ENCODE measurements at places on chromosomes 11 and 22.

GRCh38 chr11:109424901-109425300, 2.9 kb downstream of the C11orf87 start:
- no peak for DNase-seq

DNA sequence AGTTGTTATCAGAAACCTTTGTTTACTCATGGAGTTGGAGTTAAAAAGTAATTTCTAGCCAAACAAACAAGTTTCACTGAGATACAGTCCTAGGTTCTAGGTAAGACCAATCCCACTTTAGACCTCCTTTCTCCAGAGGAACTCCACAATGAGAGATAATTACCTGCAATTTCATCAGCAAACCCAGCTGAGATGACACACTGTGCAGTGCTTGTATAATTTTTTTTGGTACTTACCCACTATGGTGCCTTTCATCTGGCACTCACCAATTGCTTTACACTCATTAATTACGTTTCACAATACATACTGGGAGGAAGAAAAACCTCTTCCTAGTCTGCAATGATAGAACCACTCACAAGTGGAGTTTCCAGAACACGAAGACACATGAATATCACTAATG, 1.8 kb upstream of the MUC15 start:
- DNase-seq = no peak

- no peak for DNase-seq
These were observed 15.9 kb downstream of the SMIM38 start for GRCh38 chr11:69171476-69172240.

DNA sequence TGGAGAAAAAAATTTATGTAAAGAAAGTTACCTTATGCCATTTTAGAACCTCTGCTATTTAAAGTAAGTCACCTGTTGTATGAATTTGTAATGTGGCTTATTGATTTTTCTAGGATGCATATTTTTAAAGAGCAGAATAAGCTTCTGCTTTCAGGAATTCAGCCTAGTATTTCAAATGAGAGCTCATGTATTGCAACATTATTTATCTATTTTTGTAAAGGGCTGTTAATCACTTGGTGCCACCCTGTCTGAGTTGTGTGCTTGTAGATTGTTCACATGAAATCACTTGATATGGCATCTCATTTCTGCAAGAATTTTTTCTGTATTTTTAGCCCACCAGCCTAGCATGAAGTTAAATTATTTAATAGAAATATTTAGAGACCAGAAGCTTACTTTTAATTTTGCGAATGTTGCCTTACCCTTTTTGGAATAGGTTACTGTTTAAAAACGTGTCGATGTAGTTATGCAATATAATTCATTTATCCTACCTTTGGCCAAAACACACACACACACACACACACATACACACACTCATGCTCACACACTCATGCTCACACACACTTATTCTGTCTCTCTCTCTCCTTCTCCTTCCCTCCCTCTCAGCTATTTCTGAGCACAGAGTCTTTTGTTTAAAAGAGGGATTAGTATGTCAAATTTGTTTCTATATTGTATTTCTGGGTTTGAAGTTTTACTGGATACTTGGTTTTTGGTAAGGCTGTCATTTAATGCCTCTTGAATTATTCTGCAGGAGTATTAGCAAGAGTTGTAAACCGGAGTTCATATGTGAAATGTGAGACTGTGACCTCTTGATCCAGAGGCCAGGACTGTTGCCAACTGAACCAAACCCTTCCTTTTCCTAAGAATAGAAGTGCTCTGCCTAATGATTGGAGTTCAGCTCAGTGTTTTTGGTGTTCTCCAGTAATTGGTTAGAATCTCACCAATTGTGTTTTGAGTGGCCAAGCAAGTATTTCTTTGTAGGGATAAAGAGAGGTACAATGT, 34.4 kb downstream of the YAP1 start:
- DNase-seq = no peak

DNA sequence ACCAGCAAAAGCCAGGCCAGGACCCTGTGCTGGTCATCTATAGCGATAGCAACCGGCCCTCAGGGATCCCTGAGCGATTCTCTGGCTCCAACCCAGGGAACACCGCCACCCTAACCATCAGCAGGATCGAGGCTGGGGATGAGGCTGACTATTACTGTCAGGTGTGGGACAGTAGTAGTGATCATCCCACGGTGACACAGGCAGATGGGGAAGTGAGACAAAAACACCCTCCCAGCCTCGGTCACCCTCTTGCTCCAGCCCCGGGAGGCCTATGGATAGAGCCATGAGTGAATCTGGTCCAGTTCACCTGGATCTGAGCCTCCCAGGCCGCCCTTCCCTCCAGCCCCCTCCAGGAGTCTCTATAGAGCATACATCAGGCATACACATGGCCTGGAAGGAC, 115.2 kb upstream of the IGLL5 start:
- DNase-seq = no peak

DNA sequence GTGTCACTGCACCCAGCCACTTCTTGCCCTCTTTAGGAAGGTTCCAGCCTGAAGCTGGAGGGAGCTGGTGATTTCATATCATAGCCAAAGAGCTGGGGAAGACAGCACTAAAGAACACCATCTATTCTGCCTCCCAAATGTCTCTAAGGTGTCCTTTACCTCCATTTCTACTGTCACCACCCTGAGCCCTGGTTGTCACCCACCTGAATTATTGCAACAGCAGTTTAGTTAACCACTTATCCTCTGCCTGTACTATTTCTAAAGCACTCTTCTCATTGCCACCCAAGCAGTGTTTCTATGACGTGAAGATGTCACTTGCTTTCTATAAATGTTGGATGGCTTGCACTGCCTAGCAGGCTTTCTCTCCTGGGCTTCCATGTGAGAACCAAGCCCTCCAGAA, 69.4 kb upstream of the EED start:
- no peak for DNase-seq

DNA sequence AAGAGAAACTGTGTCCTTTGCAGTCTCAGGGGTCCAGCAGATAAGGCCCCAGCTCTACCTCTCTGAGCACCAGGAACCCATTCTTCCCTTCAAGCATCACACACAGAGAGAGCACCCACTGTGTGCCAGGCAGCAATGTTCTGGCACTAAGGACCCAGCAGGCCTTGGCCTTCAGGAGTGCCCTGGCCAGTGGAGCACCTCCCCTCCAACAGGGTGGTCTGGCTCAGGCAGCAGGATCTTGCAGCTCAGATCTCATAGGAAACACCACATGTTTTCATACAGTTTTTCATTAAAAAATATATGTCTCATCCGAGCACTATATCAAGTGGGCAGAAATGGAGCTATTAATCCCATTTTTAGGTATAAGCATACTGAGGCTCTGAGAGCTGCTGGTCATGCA, 410.6 kb downstream of the SOX6 start:
- DNase-seq = no peak

GRCh38 chr22:23911318-23911980, 17.3 kb downstream of the MIF start:
- no peak for DNase-seq

GRCh38 chr11:108796551-108796950, 131.7 kb downstream of the DDX10 start:
- DNase-seq = no peak

- DNase-seq = no peak
These were observed at the start of gene ELF5 for GRCh38 chr11:34513682-34514449. TSS of gene ELF5 (minus strand) at chr11:34513794. CDS start at chr11:34505749, 8,045 bp downstream.

DNA sequence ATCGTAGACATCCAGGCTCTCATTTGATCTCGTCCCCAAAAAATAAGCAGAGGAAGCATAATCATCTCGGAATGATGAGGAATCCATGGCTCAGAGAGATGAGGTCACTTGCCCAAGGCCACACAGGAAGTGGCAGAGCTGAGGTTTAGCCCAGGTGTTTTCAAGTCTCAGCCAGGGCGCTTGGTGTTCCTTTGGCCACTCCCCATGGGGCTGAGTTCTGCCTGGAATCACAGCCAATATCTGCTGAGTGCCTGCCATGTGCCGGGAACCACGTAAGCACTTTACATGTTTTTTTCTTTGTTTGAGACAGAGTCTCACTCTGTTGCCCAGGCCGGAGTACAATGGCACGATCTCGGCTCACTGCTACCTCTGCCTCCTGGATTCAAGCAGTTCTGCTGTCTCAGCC, 29.5 kb upstream of the MYH9 start:
- no peak for DNase-seq

DNA sequence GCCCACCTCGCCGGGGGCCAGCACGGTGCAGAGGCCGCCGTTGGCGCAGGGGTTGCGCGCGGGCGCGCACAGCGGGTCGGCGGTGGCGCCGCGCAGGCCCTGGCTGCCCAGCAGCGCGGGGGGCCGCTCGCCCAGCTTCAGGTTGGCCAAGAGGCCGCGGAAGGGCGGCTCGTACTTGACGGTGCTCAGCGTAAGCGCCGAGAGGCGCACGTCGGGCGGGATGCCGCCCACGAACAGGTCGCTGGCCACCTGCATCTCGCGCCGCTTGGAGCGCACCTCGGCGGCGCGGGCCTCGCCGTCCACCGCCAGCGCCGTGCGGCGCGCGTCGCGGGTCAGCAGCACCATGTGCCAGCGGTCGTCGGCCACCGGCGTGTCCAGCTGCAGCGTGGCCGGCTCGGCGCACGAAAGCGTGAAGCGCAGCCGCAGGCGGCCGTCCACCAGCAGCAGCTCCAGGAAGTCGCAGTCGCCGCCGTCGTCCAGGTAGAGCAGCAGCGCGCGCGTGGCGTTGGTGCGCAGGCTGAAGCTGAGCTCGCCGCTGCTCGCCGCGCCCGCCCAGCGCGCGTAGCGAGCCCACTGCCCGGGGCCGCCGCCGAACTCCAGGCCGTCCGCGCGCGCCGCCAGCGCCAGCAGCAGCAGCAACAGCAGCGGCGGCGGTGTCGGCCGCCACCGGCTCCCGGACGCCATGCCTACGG, 9.8 kb downstream of the NRXN2 start:
- DNase-seq = no peak

- no peak for DNase-seq
These were observed 41.8 kb upstream of the BARX2 start for GRCh38 chr11:129333873-129334272.

GRCh38 chr11:122337241-122337640, 221.2 kb upstream of the BLID start:
- no peak for DNase-seq

DNA sequence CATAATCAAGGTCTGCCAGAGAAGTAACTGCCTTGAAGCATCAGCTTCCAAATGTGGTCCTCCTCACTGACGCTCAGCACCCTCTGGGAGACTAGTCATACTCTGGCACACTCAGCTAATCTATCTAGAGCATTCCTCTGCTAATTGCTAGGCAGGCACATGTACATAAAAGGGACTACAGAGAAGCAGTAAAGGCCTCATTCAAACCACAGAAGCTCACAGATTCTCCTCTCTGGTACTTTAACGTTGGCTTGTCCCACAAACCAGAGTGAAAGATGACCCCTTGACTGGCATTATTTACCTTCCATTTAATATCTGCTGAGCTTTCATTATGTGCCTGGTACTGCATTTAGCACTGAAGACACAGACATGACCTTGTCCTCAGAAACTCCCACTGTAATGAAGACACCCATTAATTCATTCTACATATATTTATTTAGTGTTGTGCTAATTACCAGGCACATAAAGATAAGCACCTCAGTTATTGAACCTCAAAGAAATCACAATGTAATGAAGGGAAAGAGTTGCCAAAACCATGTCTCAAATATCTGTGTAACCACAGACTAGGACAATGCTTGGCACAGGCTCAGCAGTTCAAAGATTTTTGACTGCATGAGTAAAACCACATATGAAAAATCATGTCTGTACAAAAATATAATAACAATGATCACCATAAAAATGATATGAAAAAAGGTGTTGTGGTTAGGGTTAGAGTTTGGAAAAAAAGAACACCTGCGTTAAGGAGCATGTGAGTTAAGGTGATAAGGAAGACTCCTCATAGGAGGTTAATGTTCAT, 550.4 kb downstream of the DLG2 start:
- no peak for DNase-seq

DNA sequence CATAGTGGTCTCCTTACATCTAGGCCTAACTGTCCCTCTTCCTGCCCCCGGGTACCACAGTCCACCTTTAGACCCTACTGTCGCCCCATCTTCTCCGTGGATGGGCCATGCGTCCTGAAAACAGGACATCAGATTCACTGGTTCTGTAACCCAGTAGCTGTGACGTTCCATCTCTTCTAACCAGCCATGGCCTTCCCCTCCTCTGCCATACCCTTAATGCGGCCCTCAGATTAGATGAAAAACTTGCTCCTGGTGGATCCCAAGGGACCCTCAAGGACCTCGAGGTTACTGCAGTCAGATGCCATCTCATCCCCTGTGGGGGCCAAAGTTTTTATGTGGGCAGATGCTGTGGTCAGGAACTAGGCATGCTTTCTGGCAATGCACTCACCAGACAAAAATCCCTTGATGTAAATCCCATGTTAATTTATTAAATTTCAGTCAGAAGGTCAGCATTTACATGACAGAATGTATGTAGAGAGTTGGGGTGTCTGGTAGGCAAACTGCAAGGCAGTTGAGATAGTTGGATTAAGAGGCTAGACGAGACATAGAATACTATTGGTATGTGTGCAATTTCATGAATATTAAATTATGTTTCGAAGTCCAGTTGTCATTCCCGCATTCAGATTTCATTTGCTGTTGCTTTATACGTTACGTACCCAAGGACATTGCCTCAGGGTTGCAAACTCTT, 64.3 kb downstream of the WNT11 start:
- no peak for DNase-seq

GRCh38 chr11:15471895-15472799, 357.4 kb downstream of the INSC start:
- no peak for DNase-seq

DNA sequence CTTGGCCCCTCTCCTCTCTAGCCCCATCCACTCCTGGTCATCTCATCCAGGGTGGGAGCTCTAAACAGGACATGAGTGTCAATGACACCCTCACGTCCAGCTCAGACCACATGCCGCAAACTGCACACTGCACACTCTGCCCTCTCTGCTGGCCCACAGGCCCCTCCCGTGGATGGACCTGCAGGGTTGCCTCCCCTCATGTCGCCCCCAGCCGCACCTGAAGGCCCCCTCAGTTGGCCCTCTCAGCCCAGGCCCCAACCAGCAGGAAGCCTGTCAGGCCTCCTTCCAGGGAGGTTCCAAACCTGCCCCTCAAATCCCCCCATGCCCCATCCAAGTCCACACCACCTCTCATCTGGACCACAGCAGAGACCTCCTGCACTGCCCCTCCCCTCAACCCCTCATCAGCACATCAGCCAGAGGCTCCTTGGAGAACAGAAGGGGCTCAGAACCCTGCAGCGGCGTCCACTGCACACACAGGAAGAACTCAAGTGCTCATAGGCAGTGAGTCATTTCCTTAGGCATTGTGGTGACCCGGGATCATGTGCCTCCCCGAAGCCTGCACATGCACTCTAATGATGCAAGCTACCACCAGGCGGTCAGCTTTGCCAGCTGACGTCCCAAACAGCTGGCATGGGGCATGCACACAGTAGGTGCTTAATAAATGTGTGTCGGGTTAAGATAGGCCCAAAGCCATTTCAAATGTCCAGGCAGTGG, 12.9 kb upstream of the CDKN1C start:
- DNase-seq = no peak

- no peak for DNase-seq
These were observed 58.8 kb downstream of the SPECC1L start for GRCh38 chr22:24329453-24329852.

DNA sequence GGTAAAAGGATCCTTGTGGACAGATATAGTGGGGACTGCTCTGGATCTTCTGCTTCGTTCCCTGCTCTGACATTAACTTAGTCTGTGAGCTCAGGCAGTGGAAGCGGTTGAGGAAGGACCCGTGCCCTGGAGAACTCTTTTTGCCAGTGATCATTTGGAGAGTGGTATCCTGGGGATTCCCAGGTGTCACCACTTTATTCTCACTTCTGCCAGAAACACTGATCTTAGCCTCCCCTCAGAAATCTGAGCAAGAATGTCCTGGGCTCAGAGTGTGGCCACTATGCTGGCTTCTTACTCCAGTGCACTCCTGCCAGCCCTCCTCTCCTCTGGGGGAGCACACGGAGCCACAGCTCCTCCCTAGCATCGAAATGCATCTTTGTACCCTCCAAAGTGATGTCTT, 7.6 kb upstream of the PHOX2A start:
- DNase-seq = no peak

All from effector CD8-positive, alpha-beta T cell (primary cell).